Sigmoid colon (tissue), 7 donors: ENCODE measurements at places on chromosomes 1 and 21. TPM values are rescaled to one million over a fixed set of nuclear protein-coding genes. Genes with fewer than 3 reads are reported as not detected.

The FOXD3 gene
- total RNA-seq: 3.1 TPM

The CFAP74 gene
- not detected for total RNA-seq

The CAPN8 gene
- total RNA-seq: 1.1 TPM

The PSRC1 gene
- 7.8 TPM for total RNA-seq

The PCP4L1 gene
- total RNA-seq: 15.2 TPM

The RNF207 gene
- 18.8 TPM for total RNA-seq

The AMY1B gene
- total RNA-seq: not detected

DNA sequence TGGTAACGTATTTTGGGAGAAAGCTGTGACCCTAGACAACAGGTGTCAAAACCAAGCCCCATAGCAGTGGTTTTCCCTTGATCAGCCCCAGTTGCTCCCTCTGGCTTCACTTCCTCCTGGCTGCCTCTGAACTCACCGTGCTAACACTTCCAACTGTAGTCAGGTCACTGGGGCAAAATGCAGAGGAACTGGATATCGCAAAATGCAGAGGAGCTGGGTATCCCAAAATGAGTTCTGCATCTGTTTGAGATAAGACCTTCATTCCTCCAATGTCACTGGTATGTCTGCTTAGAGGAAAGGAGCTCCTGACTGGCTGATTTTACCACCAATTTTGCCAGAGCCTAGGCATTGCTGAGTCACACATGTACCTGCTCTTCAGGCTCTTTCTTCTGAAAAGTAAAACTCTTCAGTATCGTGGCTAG lies 19.6 kb upstream of the TACSTD2 start:
- no peaks in the 10 kb centered on the region for H3K36me3 ChIP-seq
- DNase-seq: no peak
- no peak overlapping the region for H3K27ac ChIP-seq
- no peak overlapping the region for H3K4me3 ChIP-seq
- no peaks in the 10 kb centered on the region for H3K4me1 ChIP-seq

DNA sequence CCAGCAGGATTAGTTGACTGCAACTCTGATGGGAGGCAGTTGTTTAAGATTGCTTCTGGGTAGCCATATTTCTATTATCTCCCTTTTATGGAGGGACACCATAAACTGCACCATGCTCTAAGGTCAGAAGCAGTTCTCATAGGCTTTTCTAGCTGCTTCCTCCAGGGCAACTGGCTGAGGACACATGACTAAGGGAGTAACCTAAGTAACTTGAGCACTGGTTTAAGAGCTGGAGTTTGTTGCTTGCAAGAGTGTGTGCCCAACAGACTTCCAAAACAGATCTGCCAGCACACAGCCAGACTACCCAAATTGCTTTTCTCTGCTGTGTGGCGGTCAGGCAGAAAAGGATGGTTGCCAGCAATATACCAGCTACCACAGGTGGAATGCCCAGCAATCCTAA lies 111.2 kb upstream of the LHX8 start:
- H3K27me3 ChIP-seq: no peaks in the 10 kb centered on the region
- H3K4me1 ChIP-seq: no peaks in the 10 kb centered on the region
- H3K4me3 ChIP-seq: no peak overlapping the region
- no peak overlapping the region for H3K27ac ChIP-seq
- H3K36me3 ChIP-seq: no peaks in the 10 kb centered on the region
- DNase-seq: no peak

DNA sequence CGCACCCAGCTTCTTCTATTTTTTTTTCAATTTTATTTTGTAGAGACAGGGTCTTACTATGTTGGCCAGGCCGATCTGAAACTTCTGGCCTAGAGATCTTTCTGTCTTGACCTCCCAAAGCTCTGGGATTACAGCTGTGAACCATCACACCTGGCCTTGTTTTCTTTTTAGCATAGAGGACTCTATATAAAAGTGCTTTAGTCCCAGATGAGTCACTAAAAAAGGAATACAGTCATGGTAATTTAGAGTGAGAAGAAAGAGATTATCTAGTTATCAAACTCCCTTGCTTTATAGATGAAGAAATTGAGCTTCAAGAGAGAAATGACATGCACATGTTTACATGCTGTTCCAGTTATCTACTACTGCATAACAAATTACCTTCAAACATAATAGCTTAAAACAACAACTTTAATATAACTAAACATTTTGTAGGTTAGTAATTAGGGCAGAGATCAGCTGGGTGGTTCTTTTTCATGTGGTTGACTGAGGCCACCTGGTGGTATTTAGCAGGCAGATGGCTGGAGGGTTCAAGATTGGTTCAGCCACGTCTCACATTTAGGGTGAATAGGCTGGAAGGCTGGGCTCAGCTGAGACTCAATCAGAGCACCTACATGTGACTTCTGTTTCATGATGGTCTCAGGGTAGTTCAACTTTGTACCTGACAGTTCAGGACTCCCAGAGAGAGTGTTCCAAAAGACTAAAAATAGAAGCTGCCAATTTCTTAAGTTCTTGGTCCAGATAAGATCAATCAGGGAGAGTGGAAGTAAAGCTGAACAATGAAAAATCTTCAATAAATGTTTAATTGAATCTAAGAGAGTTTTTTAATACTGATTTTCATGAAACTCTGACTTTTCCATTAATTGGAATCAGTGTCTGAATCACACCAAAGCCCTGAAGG lies 16.9 kb upstream of the MTF2 start:
- H3K4me1 ChIP-seq: no peaks in the 10 kb centered on the region
- no peak overlapping the region for H3K4me3 ChIP-seq
- no peaks in the 10 kb centered on the region for H3K27me3 ChIP-seq
- H3K27ac ChIP-seq: no peak overlapping the region
